Effector memory CD4-positive, alpha-beta T cell (primary cell): ENCODE measurements at places on chromosomes 5 and 9.

- H3K4me1 ChIP-seq = no peaks in the 10 kb centered on the region
- no peak overlapping the region for H3K4me3 ChIP-seq
- DNase-seq = no peak
Measured at GRCh38 chr5:104412649-104413240, 850.2 kb upstream of the NUDT12 start.

DNA sequence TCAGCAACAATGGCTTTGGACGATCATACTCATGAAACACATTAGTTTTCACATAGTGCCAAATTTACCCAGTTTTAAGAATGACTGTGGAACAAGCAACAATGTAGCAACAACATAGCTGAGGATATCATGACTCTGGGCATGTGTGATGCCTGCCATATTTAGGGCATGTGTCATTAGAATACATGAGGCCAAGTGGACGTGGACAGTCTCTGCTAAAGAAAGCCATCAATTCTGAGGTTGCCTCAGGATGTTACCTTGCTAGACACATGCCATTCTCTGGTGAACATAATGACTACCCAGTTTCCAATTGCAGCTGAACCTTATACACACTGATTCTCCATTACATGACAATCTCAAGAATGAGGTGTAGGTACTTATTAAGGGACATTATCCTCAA lies 103.3 kb upstream of the ADAMTS19 start:
- DNase-seq = no peak
- no peak overlapping the region for H3K27ac ChIP-seq
- H3K27me3 ChIP-seq = no peaks in the 10 kb centered on the region
- H3K4me1 ChIP-seq = no peaks in the 10 kb centered on the region
- H3K4me3 ChIP-seq = no peak overlapping the region

- H3K4me3 ChIP-seq = no peak overlapping the region
- H3K36me3 ChIP-seq = no peaks in the 10 kb centered on the region
- no peak overlapping the region for H3K27ac ChIP-seq
Measured at GRCh38 chr9:93193388-93194220, 9.7 kb downstream of the WNK2 start.

GRCh38 chr5:55159763-55160492 lies at the start of gene GPX8:
Gene GPX8, plus strand, starts transcription at chr5:55160171. Its CDS starts 22 bp downstream, at chr5:55160193.
- H3K27me3 ChIP-seq = peaks cover 10% of the 10 kb centered on the region
- no peak within 1 kb of the TSS for H3K4me3 ChIP-seq
- H3K4me1 ChIP-seq = no peaks in the 10 kb centered on the region
- H3K36me3 ChIP-seq = no peaks in the 10 kb centered on the region

GRCh38 chr9:131545003-131545785 lies at the start of gene PRRT1B:
Gene PRRT1B, plus strand, starts transcription at chr9:131545523. Its CDS starts 93 bp downstream, at chr9:131545616.
- no peak within 1 kb of the TSS for H3K27ac ChIP-seq
- H3K36me3 ChIP-seq = no peaks in the 10 kb centered on the region
- peaks cover 17% of the 10 kb centered on the region for H3K27me3 ChIP-seq

DNA sequence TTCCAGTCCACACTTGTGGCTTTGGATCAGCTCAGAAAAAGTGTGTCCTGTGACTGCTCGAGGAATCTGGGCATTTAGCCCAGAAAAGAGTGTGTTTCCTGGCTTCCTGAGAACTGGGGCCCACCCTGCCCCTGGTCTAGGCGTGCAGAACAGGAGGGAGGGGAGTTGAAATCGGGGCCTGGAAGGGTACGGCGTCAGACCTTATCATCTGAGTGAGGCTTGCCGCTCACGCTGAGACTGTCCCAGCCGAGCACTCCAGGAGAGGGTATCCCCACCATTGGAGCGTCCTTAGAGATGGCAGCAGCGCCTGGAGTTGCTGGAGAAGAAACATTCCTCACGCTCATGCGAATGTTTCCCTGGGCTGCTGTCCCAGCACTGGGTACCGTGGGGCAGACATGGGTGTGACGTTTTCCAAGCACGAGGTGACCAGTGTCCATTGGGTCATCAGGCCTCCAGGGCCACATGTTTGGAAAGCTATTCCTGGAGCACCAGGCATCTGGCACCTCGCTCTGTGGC lies 22.5 kb downstream of the NEK6 start:
- no peaks in the 10 kb centered on the region for H3K36me3 ChIP-seq
- H3K27me3 ChIP-seq = no peaks in the 10 kb centered on the region
- no peak for DNase-seq
- no peak overlapping the region for H3K27ac ChIP-seq
- peaks cover 2% of the 10 kb centered on the region for H3K4me1 ChIP-seq
- H3K4me3 ChIP-seq = no peak overlapping the region

- DNase-seq = no peak
- H3K27ac ChIP-seq = no peak overlapping the region
- no peaks in the 10 kb centered on the region for H3K36me3 ChIP-seq
- H3K4me3 ChIP-seq = no peak overlapping the region
Measured at GRCh38 chr5:143265995-143266394, 137.5 kb downstream of the NR3C1 start.
